ENCODE measurements at places on chromosomes 6 and 20.

GRCh38 chr6:98366371-98366770 lies 468.0 kb upstream of the POU3F2 start:
- no peak for DNase-seq

DNA sequence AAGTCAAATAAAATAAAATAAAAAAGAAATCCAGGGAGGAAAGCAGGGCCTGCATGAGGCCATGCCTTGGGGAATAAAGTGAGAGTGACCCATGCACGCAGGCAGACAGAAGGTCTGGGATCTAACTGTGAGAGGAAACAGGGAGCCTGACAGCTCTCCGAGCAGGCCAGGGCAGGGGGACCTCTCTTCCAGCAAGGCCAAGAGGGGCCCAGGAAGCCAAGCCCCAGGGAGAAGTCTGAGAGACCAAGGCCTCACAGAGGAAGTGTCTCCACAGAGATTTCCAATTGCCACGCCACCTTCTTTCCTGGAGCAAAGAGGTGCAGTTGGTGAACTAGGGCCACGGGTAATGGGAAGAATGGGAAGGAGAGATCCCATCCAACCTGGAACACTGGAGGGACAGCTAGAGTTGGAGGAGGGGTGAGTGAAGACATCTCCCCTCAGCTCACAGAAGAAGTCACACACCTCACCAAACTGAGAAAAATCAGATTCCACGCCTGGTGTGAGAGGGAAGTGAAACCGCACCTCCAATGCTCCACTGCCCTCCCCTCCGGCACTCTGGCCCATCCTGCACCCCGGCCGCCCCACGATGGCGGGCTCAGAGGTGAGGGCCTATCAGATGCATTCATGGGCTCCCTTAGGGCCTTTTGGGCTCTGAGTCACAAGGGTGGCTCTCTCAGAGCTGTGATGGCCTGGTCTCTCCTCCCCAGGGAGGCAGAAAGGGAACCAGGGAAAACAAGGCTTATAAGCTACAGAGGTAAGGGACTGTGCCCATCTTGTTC lies 25.1 kb upstream of the TAF8 start:
- DNase-seq, result peak; percentile 69

DNA sequence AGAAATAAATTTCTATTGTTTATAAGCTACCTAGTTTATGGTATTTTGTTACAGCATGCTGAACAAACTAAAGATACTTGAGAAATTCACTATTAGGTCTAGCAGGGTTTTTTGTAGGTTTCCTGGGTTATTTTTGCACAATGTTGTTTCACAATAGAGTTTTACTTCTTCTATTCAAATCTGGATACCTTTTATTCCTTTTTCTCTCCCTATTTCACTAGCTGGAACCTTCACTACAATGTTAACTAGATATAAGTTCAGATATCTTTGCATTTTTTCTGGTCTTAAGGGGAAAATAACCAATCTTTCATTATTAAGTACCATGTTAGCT lies 237.7 kb upstream of the CITED2 start:
- DNase-seq, result no peak

DNA sequence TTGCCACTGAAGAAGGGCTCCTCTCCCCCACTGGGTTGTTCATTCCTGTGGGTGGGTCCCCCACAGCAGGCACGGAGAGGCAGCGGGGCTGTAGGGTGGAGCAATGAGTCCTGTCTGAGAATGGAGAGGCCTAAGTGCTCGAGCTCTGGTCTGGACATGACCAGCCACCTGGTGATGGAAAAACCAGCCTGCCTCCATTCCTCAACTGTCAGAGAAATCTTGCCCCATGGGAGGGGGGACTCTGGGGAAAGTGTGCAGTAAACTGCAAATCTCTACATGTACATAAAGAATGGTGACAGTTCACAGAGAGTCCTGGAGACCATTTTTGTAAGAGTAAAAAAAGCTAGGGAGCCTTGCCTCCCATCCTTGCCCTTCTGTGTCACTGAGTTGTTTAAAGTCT lies 34.1 kb downstream of the INSM1 start:
- no peak for DNase-seq

- no peak for DNase-seq
Observed at GRCh38 chr6:124090491-124090890, 286.8 kb downstream of the NKAIN2 start.

DNA sequence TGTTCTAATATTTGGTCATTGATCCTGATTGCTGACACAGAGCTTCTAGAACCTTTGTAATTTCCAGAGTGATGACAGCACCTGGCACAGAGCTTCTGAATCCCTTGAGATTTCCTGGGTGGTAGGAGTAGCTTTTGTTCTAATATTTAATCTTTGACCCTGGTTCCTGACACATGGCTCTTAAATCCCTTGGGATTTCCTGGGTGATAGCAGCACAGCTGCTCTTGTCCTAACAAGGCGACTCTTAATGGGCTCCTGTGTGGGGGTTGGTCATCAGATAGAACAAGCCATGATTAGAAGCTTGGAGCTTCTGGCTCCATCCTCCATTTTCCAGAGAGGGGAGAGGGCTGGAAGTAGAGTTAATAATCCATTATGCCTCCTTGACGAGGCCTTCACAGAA lies 18.4 kb downstream of the GMPR start:
- no peak for DNase-seq

GRCh38 chr20:2890742-2891141 lies 17.5 kb downstream of the PTPRA start:
- DNase-seq, result no peak

GRCh38 chr6:54291738-54292137 lies 16.5 kb upstream of the TINAG start:
- peak; percentile 11 for DNase-seq
